ENCODE measurements at places on chromosomes 5 and 9.

- DNase-seq: no peak
These were observed 155.5 kb downstream of the APBA1 start for GRCh38 chr9:69516353-69517322.

- DNase-seq: no peak
These were observed 280.4 kb downstream of the PSAT1 start for GRCh38 chr9:78577156-78577906.

DNA sequence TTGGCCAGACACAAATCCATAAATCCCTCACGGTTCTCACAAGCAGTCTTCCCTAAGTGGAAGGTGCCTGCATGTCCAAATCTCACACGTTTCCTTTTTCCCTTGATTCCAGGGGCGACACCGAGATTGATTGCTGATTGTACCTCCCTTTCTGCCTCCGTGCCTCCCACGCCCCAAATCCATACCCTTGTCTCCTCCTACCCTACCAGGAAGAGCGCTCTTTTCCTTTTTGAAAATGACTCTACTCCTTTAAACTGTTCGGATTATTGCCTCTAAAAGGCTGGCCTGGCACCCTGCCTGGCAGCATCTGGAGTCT, 4.5 kb downstream of the STC2 start:
- no peak for DNase-seq

GRCh38 chr5:17024686-17025180, 88.6 kb upstream of the MYO10 start:
- no peak for DNase-seq

DNA sequence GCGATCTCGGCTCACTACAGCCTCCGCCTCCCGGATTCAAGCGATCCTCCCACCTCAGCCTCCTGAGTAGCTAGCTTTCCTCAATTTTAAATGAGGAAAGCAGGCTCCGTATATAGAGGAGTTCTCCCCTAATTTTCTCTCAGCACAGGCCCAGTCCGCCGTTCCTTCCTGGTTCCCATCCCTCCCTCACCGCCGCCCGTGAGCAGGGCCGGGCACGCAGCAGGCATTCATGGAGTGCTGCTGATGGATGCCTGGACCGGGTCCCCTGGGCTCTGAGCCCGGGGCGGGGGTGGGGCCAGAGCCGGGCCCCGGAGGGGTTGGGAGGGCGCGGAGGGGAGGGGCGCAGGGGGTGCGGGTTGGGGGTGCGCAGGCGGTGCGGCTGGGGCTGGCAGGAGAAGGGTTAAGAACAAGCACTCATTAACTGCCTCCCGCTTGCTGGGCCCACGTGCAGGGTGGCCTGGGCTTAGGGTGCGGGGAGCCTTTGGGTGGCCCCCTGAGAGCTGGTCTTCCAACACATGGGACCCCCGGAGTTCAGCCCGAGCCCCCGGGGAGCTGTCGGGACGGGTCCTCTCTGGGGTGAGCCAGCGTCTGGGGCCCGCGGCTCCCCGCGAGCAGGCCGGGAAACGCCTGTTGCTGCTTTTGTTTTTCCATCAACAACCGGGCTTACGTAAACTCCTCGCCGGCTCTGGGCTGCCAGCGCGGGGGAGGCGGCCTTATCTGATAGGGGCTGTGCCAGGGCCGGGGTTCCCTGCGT, 33.7 kb downstream of the LHX2 start:
- DNase-seq: no peak

DNA sequence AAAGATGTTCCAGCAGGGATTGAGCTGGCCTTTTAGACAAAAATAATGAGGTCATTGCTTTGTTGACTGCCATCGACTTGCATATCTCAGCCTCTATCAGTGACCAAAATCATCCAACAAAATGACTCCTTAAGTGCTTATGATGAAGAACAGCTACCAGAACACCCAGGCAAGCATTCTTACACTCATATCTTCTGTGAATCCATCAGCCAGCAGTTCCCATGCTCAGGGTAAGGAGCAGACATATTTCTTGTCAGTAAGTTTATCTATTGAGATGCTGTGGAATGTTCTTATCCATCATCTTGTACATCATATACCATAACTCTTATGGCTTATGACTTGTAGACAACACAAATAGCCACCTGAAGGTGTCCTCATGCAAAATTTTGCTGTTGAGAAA, 20.2 kb upstream of the SPDL1 start:
- DNase-seq: no peak

DNA sequence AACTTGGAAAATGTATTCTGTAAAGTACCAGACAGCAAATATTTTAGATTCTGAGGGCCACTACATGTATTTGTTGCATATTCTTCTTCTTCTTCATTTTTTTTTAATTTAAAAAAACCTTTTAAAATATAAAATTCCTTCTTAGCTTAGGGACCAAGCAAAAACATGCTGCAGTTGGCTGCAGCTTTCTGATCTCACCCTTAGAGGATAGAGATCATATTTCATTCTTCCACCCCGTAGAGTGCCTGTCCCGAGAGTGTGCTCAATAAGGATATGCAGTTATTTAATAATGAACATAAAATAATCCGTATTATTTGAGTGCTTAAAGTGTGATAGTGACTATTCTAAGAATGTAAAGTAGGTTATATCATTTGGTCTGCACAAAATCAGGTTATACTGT, 204.2 kb upstream of the CD180 start:
- DNase-seq: no peak

DNA sequence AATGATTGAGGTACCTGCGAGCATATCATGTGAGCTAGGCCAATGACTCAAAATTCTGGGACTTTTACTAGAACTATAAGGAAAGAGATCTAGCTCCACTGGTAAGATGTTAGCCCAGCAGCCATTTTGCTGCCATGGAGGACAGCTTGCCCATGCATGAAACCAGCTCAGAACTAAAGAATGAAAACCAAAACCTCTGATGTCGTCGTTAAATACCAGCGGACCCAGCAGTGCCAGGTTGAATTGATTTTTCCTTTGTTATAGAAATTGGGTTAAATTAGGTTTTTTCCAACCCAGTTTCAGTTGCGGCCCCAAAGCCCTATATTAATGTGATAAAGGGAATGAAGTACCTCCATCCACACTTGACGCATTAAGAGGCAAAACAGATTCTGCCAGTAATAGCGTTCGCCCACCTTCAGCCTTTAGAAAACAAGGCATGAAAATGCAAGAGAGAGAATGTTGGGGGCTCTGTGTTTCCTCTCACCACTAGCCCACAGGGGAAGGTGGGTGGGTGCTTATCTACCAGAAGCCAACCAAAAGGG, 5.5 kb upstream of the ITK start:
- no peak for DNase-seq

GRCh38 chr9:83235526-83235925, 172.6 kb upstream of the RASEF start:
- DNase-seq: no peak

GRCh38 chr5:104564530-104564929, 1001.9 kb upstream of the NUDT12 start:
- no peak for DNase-seq

GRCh38 chr5:74266836-74267235, 373.7 kb downstream of the ENC1 start:
- DNase-seq: no peak

- DNase-seq: no peak
These were observed 339.7 kb upstream of the CLINT1 start for GRCh38 chr5:158198636-158199035.

- DNase-seq: no peak
These were observed 453 bp upstream of the CCL28 start for GRCh38 chr5:43412644-43413043.

DNA sequence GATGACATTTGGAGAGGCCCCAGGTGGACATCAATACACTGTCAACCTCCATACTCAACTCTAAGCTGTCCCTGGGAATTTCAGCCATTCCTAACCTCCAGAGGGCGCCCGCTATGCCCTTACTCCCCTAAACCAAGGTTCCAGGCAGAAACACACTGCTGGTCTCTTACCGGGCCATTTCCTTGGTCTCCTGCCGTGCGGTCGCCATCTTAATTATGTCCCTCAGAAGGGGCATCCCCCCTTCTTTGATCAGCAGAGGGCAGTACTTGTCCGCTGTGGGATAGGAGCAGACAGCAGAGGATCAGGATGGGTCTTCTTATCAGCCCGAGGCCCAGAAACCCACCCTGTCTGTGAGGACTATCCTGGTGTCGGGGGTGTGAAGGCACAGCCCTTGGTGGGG, 9.3 kb upstream of the ZDHHC12 start:
- no peak for DNase-seq

- DNase-seq: no peak
These were observed 38.5 kb downstream of the STOM start for GRCh38 chr9:121331549-121331948.

Measured in stimulated activated CD8-positive, alpha-beta memory T cell treated with anti-CD3 and anti-CD28 coated beads, Interleukin-2, amount 100 ng/mL, for 1 hour (primary cell).